ENCODE measurements at places on chromosomes 3 and 15.

DNA sequence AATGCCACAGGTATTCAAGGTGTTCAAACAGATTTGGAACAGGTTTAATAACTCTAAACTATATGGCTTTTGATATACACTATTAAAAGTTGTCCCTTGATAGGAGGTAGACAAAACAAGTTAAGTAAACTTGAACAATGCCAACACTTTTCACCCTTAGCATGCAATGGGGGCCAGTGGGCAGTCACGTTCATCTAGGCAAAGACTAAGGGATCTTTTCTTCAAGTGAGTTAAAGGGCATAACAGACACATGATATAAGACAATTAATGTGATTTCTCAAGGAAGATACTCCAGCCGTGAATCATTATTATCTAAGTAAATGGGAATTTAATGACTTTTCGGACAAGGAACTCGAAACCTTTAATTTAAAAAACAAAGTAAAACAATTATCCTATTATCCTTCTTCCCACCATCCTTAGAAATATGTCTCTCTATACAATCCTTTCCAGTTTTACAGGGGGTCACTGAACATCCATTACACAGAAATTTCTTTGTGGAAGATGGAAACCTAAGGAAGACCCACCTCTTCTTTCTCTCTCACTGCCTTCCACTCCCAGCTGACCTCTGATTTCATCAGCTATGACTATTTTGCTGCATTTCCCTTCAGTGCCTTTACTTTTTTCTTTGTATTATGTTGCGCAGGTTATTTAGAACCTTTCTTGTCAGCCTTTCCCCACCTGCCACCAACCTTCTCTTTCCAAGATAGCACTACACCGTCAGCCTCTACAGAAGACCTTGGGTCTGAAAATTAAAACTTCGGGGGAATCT is 1.5 kb downstream of the CLDN1 start:
- no peak for DNase-seq

GRCh38 chr3:170840291-170840859 is 29.6 kb downstream of the RPL22L1 start:
- DNase-seq, result no peak

GRCh38 chr3:7393944-7394605 is 533.2 kb downstream of the GRM7 start:
- no peak for DNase-seq

DNA sequence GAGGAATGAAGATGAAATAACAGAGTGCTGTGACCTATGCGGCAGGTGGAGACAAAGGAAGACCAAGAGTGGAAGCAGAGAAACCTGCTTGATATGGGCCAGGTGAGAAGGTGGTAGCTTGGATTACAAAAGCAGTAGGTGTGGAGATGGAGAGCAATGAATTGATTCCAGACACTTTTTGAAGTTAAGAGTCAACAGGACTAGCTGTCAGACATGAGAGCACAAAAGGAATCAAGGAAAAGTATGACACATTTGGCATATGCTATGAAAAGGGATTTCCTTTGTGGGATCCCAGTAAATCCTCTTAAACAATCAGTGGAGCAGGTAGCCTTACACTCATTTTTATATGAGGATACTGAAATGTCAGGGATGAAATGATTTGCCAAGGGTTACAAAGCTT is 160.5 kb downstream of the GREM1 start:
- DNase-seq, result no peak

DNA sequence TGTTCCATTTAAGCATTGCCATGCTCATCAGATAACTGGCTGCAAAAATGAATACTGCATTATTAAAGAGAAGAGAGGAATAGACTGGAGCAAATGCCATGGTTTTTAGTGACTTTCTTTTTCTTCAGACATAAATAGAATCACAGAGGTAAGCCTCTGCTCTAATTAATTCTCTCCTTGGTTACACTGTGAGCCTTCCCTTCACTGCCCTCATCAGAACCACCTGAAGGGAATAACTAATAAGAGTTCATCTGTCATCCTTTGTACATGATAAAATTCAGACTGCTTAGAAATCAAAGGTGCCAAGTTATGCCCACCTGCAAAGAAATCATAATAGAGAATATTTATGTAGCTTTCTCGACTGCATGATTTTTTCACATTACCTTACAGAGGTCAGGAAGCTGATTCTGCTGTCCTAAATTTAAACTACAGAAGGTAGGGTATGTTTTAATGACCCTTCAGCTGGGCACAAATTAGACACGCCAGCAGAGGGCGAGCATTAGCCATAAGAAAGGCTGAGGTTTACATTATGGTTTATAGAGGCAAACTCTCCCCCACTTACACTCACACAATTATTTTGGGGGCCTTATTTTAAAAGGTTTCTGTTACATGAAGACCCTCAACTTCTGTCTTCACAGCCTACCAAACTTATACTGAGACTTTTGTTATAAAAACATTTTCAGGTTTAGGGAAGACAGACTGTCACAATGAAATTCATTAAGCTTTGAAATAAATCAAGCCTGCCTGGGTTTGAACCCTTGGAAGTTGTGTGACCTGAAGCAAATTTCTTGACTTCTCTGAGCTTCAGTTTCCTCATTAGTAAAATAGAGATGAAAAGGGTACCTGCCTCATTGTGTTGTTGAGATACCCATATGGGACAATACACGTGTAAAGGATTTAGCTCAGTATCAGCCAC is 15.3 kb upstream of the UNC13C start:
- DNase-seq, result no peak

DNA sequence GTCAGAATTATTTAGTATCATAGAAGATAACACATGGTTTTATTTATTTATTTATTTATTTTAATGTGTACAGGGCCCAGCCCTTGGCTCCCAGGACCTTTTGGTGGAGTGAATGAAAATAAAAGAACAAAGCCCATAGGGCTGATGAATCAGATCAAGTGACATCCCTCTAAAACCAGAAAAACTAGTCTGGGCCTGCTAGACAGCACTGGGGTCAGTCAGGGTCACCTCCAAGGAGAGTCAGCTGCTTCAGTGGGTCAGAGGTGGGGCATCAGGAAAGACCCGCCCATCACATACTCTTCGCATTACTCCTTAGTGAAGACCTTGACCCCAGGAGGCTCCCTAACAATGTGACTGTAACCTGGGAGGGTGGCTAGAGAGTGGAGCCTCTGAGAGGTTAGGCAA is 12.8 kb downstream of the PPCDC start:
- no peak for DNase-seq

GRCh38 chr15:96361309-96362010 is 31.0 kb downstream of the NR2F2 start:
- no peak for DNase-seq

GRCh38 chr15:100154338-100154737 is 187.4 kb downstream of the ADAMTS17 start:
- no peak for DNase-seq

- DNase-seq, result no peak
These were observed 1.1 kb downstream of the BLM start for GRCh38 chr15:90718232-90718631.

DNA sequence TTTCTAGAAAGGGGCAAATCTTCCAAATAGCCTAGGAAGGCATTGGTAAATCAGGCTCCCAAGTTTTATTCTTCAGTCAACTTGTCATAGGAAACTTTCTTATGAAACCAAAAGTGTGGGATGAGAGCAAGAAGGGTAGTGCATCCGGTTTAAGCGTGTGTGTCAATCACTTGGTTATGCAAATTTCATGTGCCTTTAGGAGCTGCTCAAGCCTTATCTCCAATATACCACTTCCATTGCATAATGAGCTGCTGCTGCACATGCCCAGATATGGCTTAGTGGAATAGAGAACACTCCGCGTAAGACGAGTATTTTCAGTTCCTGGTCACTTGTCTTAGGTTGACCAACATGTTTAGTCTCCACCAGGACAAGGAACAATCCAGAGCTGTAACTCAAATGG is 242.1 kb downstream of the CBLB start:
- DNase-seq, result no peak
